ENCODE measurements at places on chromosomes 7 and 10. TPM values are rescaled to one million over a fixed set of nuclear protein-coding genes. Genes with fewer than 3 reads are reported as not detected.
A peak's percentile ranks its signal among the peaks of the same experiment; 100 is the strongest.

Gene ASCC1
- total RNA-seq = 29.8 TPM

Gene HACD1
- total RNA-seq = 45.1 TPM

- DNase-seq = no peak
These were observed 351.4 kb upstream of the NPVF start for GRCh38 chr7:25579778-25580075.

Gene IGF2BP3
- total RNA-seq = 2.0 TPM

- DNase-seq = no peak
These were observed 36.9 kb downstream of the AKR1B1 start for GRCh38 chr7:134422008-134422407.

Gene COA1
- 41.5 TPM for total RNA-seq

Gene HABP2
- total RNA-seq = 1.3 TPM

Gene IFIT1
- 34.8 TPM for total RNA-seq

Gene SHLD2
- 34.4 TPM for total RNA-seq

- DNase-seq = no peak
These were observed 676.5 kb downstream of the NRG3 start for GRCh38 chr10:82551506-82551905.

- peak; percentile 83 for DNase-seq
These were observed 465 bp downstream of the SEPHS1 start for GRCh38 chr10:13347500-13348156.

Gene LMOD2
- not detected for total RNA-seq

GRCh38 chr7:151542606-151543130 lies 23.0 kb upstream of the RHEB start:
- no peak for DNase-seq

DNA sequence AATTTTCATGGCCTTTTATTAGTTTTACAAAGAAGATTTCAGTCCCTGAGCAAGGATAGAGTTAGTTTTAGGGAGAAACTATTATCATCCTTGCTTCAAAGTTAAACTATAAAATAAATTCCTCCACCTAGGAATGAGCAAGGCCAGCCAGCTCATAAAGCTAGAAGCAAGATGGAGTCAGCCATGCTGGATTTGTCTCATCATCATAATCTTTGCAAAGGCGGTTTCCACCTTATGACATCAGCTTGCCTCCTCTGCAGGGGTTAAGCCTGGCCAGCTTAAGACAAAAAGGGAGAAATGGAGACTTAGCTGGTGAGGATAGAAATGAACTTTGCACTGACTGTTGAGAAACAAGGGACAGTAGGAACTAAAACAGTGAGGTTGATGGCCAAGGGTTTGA lies 18.7 kb downstream of the SSMEM1 start:
- DNase-seq = no peak

Gene ZNF511
- total RNA-seq = 34.3 TPM

Gene TMEM196
- not detected for total RNA-seq

GRCh38 chr7:50584793-50585408 lies 19.7 kb upstream of the DDC start:
- DNase-seq = no peak

- no peak for DNase-seq
These were observed 121.7 kb upstream of the COL1A2 start for GRCh38 chr7:94272821-94273583.

Gene TRIM74
- 0.26 TPM for total RNA-seq
